H1 (cell line): ENCODE measurements at places on chromosomes 13 and 19. TPM values are rescaled to one million over a fixed set of nuclear protein-coding genes. Genes with fewer than 3 reads are reported as not detected.
A peak's percentile ranks its signal among the peaks of the same experiment; 100 is the strongest.

EPSTI1 gene
- 0.11 and 0.23 TPM in 2 replicates for polyA plus RNA-seq

DNA sequence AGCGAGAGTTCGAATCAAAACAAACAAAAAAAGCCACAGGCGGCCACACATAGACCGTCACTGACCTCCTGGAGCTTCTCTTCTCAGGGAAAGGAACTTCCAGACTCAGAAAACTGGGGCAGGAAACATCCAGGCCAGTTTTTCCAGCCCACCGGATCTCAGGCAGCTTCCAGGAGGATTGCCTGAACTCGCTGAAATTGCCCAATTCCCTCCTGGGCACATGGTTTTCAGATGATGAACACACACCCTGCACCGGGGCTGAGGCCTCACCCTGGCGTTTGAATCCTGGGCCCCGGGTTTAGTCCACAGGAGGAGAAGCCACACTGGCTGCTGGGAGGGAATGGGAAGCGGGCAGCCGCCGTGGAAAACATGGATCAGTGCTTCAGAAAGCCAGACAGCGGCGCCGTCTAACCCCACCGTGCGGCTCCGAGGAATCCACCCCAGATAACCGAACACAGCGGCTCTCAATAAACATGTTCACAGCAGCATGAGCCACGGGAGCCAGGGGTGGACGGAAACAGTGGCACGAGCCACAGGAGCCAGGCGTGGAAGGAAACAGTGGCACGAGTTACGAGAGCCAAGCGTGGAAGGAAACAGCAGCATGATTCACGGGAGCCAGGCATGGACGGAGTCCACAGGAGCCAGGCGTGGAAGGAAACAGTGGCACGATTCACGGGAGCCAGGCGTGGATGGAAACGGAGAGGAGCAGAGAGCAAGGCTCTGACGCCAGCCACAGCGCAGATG is 18.2 kb upstream of the PTBP1 start:
- peaks cover 13% of the 10 kb centered on the region for H3K4me1 ChIP-seq
- H3K27ac ChIP-seq = no peak overlapping the region
- DNase-seq = no peak
- H3K36me3 ChIP-seq = no peaks in the 10 kb centered on the region
- no peaks in the 10 kb centered on the region for H3K27me3 ChIP-seq
- no peak overlapping the region for H3K4me3 ChIP-seq

- H3K36me3 ChIP-seq = peaks cover 2% of the 10 kb centered on the region; the same call in 1 of the 2 replicates
- H3K27ac ChIP-seq = no peak overlapping the region
- no peak for DNase-seq
These were observed 711 bp upstream of the MIPEP start for GRCh38 chr13:23889615-23890607.

GRCh38 chr13:46561691-46562090 is 8.7 kb downstream of the LRCH1 start:
- no peaks in the 10 kb centered on the region for H3K4me1 ChIP-seq
- no peak overlapping the region for H3K27ac ChIP-seq
- DNase-seq = no peak
- H3K36me3 ChIP-seq = no peaks in the 10 kb centered on the region
- H3K4me3 ChIP-seq = no peak overlapping the region

GRCh38 chr13:27926644-27927434 is 7.0 kb downstream of the PDX1 start:
- H3K4me3 ChIP-seq = no peak overlapping the region
- no peaks in the 10 kb centered on the region for H3K36me3 ChIP-seq
- peaks cover 98% of the 10 kb centered on the region for H3K27me3 ChIP-seq
- no peak overlapping the region for H3K27ac ChIP-seq

DNA sequence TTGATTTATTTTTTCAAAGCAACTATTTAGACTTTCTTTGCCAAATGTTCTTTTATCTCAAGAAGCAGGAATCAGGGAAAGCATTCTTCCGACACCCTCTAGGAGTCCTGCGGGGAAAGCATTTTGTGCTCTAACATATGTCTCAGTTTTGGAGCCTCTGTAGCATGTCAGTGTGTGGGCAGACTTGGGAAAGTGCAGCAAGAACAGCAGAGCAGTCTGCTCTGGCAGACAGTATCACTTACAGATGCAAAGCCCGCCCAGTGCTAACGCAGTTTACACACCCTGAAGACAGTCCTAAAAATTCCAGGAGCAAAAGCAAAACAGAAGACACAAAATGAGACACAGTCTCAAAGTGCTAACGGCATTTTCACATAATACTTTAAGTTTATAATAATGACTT is 393.5 kb downstream of the KLF12 start:
- no peak overlapping the region for H3K4me3 ChIP-seq
- no peaks in the 10 kb centered on the region for H3K27me3 ChIP-seq
- H3K36me3 ChIP-seq = no peaks in the 10 kb centered on the region
- H3K27ac ChIP-seq = no peak overlapping the region
- no peak for DNase-seq
- H3K4me1 ChIP-seq = no peaks in the 10 kb centered on the region

- no peak overlapping the region for H3K4me3 ChIP-seq
- no peaks in the 10 kb centered on the region for H3K27me3 ChIP-seq
- no peaks in the 10 kb centered on the region for H3K36me3 ChIP-seq
- H3K27ac ChIP-seq = no peak overlapping the region
These were observed 8.2 kb downstream of the ZNF439 start for GRCh38 chr19:11856596-11857250.

DNA sequence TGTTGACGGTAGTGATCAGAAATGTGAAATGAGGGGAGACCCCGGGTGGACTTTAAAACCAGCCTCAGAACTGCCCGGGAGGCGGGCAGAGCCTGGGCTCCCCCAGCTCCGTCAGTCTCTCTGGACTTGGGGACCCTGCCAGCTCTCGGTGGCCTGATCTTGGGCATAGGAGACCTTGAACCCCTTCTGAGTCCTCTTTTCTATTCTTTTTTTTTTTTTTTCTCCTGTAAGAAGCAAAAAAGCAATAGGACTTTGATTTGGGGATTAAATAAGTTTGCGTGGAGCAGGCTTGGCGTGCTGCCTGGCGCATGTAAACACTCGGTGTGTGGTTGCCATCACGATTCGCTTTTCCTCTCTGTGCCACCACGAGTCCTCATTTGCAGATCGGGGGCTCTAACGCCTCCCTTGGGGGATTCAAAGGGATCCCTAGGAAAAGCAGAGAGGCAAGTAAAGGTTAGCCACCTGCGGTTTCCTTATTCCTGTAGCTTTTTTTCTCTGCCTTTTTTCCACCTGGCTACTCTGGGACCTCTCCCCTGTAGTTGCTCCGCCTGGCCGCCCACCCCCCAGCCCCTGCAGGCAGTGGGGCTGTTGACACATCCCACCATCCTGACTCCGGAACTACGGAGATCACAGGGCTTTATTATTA is 1.3 kb downstream of the SAFB start:
- no peak for DNase-seq
- 0 out of 2 replicates have a peak, but pooled peaks cover 4% of the 10 kb centered on the region for H3K4me1 ChIP-seq
- H3K4me3 ChIP-seq = peak overlapping the region; percentile 98

DNA sequence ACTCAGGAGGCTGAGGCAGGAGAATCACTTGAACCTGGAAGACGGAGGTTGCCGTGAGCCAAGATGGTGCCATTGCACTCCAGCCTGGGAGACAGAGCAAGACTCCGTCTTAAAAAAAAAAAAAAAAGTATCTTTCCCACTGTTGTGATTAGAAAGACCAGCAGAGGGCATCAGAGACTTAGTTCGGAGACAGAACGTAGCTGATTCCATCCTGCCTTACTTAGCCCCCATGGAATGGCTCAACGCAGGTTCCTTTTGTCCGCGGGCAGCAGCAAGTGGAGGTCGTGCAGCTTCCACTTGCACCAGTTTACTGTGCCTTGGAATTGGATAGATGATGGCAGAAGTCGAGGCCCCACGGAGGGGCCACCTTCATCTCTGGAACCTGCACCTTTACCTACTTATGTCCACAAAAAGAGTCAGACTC is 8.1 kb downstream of the TIMM29 start:
- H3K4me1 ChIP-seq = no peaks in the 10 kb centered on the region
- H3K27me3 ChIP-seq = no peaks in the 10 kb centered on the region
- H3K36me3 ChIP-seq = no peaks in the 10 kb centered on the region
- no peak overlapping the region for H3K4me3 ChIP-seq

WDR62 gene
- polyA plus RNA-seq = 28.2 and 39.9 TPM in 2 replicates

DNA sequence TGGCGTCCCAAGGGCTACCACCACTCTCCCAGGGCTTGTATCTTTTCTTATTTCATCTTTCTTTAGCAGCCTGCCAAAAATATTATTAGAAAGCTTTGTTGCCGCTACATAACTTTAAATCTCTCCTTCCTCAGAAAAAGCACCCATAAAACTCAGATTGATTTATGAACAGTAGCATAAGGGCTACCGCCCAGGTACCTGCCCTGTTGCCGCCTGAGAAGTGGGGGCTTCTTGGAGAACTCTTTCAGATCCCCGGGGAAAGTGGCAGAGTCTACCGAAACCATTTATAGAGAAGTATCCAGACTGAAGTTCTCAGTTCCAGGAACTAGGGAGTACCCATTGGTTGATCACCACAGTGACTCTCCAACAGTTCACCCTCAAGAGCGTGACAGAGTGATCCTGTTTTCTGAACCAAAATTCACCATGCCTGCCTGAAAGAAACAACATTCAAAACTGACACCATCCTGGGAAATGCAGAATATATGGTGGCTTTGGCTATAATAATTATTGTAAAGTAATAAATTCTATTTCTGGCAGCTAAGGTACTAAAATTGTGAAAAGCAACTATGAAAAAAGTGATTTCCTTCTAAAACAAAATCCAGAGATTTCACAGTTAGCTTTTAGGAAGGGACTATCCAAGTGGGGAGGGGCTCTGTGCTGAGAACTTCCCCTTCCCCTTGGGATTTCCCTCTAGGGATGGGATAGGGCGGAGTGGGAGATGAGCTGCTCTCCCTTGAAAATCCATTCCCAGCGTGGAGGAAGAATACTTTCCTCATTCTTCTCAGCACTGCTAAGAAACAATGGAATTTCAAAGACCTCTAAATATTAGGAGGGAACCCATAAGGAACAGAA is 877 bp upstream of the N4BP2L1 start:
- DNase-seq = no peak
- peaks cover 3% of the 10 kb centered on the region; the same call in 1 of the 2 replicates for H3K27me3 ChIP-seq
- H3K4me1 ChIP-seq = 0 out of 2 replicates have a peak, but pooled peaks cover 4% of the 10 kb centered on the region
- no peak overlapping the region for H3K27ac ChIP-seq
- peak overlapping the region; percentile 83; the same call in 1 of the 2 replicates for H3K4me3 ChIP-seq
- no peaks in the 10 kb centered on the region for H3K36me3 ChIP-seq
